NCI-H1417 treated with DMSO at 0.1 percent for 48 hours (cell line): ENCODE measurements at places on chromosomes 11 and 22.

- no peak for DNase-seq
Measured at GRCh38 chr11:95076416-95076815, 9.7 kb downstream of the SRSF8 start.

GRCh38 chr11:19868281-19868821 is 155.7 kb downstream of the NAV2 start:
- no peak for DNase-seq

GRCh38 chr11:17865765-17866428 is 131.3 kb downstream of the KCNC1 start:
- no peak for DNase-seq

- DNase-seq, result no peak
Measured at GRCh38 chr11:35997902-35998520, 54.1 kb downstream of the LDLRAD3 start.

DNA sequence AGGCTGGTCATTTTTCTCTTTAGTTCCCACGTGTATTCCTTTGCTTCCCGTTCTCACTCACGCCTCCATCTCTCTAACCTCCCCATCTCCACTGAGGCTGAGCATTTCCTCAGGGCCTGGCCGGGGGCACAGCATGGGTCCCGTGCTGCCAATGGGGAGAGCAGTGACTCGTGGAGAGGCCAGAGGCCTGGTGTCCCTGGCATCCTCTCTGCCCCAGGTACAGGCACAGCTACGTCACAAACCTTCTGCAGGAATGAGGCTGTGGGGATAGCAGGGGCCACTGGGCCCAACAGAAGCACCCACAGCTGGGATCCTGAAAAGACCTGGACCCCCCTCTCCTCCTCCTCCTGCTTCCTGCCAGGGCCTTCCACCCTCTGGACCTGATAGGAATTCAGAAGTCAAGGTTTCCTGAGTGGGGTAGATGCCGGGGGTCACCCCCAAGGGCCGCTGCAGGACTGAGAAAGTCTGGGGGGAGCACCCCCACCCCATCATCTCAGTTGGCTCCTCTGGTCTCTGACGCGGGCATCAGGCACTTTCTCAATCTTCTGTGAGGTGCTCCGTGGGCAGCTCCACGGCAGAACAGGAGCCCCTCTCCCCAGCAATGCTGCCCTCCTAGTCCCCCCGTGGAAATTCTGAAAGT is 11.8 kb downstream of the PNPLA5 start:
- no peak for DNase-seq

DNA sequence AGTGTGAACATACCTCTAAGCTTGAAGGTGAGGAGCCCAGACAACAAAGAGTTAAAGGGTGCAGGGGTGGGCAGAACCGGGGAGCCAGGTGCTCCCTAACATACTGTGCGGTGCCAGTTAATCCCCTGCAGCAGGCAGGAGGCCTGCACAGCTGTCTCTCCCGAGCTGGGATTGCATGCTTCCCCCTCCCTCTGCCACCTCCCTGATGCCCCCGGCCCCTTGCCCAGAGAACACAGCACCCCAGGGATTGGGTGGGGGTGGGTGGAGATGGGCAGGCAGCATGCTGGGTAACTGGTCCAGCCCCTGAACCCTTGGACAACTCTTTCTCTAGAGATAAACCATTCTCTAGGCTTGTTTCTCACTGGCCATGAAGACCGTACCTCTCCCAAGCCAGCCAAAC is 67.7 kb upstream of the MYOD1 start:
- no peak for DNase-seq

GRCh38 chr11:119594639-119595249 is 134.3 kb downstream of the NECTIN1 start:
- DNase-seq, result no peak

- DNase-seq, result no peak
Measured at GRCh38 chr22:25736378-25737011, 5.5 kb upstream of the MYO18B start.

- no peak for DNase-seq
Measured at GRCh38 chr11:7668911-7669310, 4.4 kb downstream of the CYB5R2 start.

DNA sequence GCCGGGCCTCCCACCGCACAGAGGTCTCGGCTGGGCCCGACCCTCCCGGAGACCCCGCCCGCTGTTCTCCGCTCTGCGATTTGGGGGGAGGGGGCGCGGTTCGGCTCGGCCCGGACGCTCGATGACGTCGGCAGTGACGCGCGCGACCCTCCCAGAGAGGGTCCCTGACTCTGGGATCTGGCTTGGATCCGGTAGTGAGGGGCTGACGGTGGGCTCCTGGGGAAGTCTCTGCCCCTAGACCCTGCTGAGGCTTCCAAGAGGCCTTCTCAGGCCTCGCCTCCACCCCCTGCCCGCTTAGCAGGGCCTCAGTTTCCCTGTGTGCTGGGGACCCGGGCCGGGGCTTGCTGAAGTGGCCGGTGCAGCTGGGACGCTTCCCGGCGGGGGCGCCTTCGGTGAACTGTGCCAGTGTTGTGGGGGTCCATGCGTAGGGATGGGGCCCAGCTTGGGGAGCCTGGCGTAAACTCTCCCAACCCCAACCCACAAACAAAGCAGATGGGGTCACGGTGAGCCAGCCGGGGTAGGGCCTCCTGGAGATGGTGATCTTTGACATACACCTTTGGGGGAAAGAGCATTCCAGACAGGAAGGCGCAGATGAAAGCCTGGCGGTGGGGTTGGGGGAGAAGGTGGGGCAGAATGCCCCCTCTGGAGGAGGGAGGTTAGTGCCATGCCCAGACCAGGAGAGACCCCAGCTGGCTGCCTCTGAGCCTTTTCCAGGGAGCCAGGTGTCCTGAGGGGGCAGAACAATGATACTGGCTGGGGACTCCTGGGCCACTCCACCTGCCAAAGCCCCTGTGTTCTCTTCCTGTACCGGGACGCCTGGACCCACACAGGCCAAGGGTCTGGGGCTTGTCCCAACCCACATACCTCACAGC is 1.0 kb downstream of the B4GALNT4 start:
- DNase-seq, result no peak

DNA sequence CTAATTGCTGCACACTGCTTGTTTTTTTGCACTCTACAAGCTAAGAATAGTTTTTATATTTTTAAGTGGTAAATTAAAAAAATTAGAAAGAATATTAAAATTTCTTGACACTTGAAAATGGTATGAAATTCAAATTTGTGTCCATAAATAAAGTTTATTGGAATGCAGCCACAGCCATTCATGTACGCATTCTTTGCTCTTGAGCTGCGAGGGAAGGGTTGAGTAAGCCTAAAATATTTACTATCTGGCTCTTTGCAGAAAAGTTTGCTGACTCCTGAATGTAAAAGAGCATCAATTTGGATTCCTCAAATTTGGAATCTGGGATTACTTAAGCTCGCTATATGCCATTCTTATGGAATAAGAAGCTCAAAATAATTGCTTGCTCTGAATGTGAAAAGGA is 3.4 kb upstream of the ADAMTS8 start:
- DNase-seq, result no peak

- no peak for DNase-seq
Measured at GRCh38 chr11:75534259-75535069, 8.7 kb upstream of the GDPD5 start.

- DNase-seq, result no peak
Measured at GRCh38 chr22:47780281-47780875, 1017.9 kb downstream of the TBC1D22A start.

- DNase-seq, result no peak
Measured at GRCh38 chr11:83544846-83545245, 258.7 kb upstream of the CCDC90B start.

DNA sequence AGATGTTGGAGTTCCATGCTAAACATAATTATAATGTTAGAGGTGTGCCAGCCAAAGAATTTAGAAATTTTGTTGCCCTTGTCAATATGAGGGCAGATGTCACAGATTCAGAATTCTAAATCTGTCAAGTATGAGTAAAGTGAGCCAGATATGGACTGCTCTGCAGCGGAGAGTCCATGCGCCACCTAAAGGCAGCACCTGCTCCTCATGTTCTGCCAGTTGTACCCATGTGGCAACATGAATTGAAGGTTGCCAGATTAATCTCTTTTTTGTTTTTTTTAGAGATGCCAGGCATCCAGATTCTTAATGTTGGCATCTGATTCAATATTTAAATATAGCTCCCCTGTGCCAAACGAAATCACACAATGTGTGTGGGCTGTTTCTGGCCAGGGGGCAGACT is 678.6 kb upstream of the ANO5 start:
- no peak for DNase-seq
